DMS79 (cell line): ENCODE measurements at places on chromosomes 4 and X.

DNA sequence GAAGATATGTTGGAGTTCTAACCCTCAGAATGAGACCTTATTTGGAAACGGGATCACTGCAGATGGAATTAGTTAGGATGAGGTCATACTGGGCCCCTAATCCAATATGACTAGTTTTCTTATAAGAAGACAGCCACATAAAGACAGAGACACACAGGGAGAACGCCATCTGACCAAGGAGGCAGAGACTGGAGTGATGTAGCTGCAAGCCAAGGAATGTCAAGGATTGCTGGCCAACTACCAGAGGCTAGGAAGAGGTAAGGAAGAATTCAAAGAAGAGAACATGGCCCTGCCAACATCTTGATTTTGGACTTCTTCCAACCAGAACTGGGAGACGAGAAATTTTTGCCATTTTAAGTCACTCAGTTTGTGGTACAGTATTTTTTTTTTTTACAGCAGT lies 152.8 kb upstream of the DIPK2B start:
- no peak for DNase-seq

DNA sequence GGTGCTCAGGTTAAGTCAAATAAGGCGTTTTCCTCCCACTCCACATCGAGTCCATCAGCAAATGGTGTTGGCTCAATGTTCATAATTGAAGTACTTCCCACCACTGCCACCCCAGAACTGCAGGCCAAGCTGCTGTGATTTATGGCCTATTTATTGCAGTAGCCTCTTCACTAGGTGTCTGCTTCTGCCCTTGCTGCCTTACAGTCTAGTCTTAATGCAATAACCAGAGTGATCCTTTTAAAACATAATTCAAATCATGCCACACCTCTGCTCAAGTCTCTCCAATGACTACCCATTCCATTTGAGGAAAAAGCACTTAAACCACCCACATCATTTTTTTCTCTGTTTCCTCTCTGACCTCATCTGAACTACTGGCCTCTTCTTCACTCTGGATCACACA lies 220.3 kb downstream of the KCNIP4 start:
- no peak for DNase-seq

DNA sequence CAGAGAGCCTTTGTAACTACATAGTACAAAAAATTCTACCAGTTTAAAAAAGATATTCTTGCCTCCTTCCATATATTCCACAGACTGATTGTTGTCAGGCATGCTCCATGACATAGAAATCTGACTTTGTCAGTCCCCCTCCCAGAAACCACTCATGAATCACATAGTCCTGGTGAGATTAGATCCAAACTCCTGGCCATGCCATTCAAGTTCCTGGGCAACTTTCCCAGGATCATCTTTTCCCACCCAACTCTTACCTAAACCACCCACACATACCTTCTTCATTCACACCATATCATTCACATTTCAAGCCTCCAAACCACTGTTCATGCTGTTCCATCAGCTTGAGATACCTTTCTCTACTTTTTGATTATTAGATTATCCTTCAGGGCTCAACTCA lies 46.4 kb downstream of the SLC16A2 start:
- no peak for DNase-seq

GRCh38 chrX:71315917-71316316 lies 14.4 kb downstream of the ITGB1BP2 start:
- DNase-seq: no peak

GRCh38 chr4:182297659-182298058 lies 54.5 kb downstream of the TENM3 start:
- DNase-seq: no peak

DNA sequence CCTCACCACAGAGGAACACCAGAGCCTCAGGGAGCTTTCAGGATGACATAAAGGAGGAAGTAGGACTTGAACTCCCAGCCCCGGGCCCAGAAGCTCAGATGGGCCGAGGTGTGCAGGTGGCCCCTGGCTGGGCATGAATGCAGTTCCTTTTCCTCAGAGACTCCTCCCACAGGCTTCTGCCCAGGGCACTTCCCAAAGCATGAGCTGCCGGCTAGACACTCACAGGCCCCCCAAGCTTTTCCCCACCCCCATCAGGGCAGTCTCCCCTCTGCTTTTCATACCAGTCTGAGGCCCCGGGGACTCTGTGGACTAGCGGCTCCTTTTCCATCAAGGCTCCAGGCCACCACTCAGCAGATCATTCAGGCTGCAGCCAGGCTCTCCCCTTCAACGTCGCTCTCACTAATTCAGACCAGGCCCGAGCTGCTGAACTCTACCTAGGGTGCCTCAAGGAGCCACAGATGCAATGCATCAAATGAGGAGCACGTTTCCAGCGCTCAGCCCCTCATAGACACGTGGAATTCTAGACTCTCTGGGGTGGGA lies 36.9 kb downstream of the HMX1 start:
- no peak for DNase-seq

GRCh38 chr4:162700358-162700757 lies 466.3 kb downstream of the NAF1 start:
- DNase-seq: no peak

DNA sequence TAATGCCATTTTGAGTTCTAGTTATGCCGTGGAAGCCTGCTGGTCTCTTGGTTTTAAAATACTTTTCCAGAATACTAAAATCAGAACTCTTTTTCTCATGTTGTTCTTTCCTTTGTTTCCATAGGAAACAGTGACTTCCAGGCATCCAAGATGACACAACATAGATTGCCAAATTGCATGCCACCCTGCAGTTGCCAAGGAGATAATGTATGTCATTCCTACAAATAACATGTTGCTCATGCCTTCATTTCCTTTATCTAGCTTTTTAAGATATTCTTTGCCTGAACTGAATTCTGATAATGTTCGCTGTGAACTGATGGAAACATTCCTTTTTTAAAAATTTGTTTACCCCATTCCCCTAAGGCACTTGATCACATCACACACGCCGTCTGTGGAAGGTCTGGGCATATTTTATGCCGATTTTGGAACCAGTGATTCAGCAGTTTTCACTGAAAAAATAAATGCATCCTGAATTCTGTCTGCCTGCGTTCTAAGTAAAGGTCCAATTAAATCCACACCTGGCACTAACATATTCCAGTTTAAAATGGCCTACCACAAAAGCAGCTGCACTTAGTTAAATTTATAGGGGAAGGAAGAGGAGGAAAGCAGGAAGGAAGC lies 38.0 kb upstream of the COX7B2 start:
- DNase-seq: no peak

DNA sequence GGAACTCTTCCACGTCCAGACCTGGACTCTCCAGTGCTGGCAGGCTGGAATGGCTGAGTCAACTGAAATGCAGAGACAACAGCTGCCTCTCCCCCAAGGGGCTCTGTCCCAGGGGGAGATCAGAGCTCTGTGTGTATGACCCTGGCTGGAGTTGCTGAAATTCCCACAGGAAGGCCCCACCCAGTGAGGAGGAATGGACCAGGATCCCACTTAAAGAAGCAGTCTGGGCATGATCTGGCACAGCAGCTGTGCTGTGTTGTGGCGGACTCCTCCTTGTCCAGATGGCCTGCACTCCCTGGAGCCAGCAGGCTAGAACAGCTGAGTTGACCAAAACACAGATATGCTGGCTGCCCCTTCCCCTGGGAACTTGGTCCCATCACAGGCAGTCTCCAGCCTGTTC lies 25.4 kb downstream of the C4orf17 start:
- DNase-seq: no peak

DNA sequence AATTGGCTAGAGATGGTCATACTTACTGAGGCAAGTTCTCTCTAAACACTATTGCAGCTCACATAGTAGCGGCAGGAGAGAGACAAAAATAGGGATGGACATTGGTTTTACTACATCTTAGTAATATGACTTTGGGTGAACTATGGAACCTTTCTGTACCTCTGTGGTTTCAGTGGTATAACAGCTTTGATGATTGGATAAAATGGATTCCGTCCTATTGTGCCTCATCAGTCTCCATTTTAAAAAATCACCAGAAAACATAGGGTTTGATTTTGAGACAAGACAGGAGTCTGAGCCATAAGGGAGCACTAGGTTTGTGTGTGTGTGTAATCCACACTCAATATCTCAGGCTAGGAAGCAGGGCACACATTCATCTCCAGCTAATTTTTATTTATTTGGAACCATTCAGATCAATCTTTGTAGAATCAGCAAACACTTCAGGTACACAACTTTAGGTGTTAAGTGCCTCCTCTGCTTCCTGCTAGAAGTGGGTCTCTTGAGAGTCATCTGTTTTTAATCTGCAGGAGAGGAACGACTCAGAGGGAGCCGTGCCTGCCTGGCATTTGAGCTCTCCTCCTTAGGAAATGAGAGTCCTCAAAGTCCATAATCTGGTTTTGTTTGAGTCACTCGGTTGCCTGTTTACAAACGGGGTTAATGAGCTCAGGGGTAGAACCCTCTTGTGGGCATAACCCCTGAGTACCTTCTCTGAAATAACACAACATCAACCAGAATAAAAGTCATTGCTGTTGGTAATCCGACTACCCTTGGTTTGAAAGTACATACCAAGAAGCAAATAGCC lies 238.5 kb upstream of the BOD1L1 start:
- DNase-seq: no peak

DNA sequence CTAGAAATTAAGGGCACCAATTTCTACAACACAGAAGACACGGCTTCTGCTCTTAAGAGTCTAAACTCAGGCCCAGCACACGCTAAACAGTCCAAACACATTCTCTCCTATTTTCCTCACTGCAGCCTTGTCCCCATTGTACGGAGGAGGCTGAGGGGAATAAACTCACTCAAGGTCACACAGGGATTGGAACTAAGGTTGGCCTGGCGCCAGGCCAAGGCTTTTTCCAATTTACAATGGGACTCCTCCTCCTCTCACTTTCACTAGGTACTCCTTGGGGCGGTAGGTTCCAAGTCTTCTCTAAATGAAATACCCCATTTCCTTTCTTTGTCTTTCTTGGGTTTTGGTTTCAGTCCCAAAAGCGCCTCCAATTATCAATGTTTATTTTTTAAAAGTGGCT lies 48.7 kb upstream of the CRMP1 start:
- peak; percentile 41 for DNase-seq

DNA sequence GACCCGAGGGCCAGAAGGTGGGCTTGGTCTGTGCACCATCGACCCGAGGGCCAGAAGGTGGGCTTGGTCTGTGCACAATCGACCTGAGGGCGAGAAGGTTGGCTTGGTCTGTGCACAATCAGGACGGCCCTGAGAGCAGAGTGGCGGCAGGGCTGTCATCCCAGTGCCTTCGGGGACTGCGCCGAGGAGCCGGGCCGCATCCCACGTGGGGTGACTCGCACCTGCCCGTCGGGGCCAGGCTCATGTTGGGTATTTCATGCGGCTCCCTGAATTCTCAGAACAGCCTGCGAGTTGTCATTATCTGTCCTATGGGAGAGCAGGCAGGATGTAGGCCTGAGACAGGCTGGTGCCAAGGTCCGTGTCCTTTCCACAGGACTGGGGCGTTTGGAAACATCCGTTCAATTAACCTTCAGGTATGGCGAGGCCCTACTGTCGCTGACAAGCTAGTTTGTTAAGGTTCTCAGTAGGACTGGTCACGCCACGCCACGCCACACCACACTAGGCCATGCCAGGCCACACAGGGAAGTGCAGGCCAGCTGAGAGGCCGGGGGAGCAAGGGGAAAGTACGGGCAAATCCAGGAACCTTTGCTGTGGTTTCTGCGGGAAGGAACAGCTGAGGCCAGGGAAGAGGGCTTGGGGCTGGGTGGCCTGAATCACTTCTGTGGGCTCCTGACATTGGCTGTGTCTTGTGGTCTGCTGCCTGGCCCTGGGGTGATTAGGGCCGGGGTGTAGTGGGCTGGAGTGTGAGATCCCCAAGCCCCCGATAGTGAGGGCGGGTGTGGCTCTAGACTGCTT lies 182.9 kb downstream of the AFAP1 start:
- no peak for DNase-seq

DNA sequence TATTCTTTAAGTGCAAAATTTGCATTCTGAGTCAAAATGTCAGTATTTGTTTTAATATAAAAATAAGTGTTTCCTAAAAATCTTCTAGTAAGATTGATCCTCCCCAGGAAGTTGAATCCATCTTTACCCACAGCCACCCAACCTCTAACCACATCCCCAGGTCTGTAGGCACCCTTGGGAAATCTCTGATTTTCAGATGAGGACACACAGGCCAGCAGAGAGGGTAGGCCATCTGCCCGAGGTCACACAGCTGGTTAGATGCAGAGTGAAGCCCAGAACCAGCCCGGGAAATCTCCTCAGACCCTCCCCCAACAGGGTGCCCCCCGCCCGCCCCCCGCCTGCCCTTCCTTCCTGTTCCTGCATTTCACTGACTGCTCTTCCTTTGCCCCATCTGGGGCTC lies 277.5 kb downstream of the FBXW7 start:
- DNase-seq: no peak

DNA sequence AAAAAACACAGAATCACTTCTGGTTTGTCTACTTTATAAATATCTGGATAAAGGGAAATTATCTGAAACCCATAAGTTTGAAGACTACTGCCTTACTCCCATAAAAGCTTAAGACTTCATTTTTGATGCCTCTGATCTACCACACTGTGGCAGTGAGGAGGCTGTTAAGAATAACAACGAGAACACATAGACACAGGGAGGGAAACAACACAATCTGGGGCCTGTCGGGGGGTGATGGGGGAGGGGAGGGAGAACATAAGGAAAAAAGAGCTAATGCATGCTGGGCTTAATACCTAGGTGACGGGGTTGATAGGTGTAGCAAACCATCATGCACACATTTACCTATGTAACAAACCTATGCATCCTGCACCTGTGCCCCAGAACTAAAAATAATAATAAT lies 573.7 kb downstream of the GBA3 start:
- no peak for DNase-seq

DNA sequence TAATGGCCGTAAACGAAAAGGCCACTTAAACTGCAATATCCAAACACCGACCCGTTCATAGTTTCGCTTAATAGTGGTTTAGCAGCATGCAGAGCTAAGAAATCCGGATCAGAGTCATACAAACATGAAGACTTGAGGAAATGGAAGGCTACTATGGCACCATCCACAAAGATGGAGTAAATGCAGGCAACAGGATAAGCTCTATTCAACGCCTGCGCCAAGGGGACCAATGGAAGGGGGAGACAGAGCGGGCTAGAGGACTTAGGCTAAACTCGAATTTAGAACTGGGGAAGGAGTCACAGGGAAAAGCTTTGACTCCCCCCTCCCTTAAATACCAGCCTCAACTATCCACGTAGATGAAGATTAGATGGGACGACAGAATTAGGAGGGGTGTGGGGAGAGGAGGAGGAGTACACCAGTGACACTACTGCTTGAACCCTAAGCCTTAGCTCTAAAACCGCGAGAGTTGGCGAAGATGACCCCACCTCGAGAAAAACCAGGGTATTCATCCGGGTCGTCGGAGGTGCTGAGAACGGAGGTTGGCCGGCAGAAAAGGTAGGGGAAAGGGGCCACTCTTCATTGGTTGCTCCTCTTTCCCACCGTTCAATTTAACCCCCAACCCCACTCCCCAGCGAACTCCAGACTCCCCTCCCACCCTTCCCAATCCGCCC lies 3.5 kb downstream of the HUWE1 start:
- peak; percentile 35 for DNase-seq

DNA sequence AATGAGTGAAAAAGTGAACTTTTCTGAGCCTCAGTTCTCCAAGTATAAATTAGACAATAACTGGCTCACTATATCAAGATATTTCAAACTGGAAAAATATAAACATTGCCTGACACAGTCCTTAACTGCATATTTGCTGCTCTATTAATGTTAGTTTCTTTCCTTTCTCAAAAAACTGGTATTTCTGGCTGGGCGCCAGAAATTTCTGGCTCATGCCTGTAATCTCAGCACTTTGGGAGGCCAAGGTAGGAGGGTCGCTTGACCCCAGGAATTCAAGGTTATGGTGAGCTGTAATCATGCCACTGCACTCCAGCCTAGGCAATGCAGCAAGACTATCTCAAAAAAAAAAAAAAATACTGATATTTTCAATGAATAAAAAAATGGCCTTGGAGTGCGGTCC lies 227.0 kb downstream of the MAGEB17 start:
- no peak for DNase-seq

GRCh38 chrX:154481195-154481594 lies 2.1 kb upstream of the LAGE3 start:
- no peak for DNase-seq
